ENCODE measurements at places on chromosomes 12 and 14.

DNA sequence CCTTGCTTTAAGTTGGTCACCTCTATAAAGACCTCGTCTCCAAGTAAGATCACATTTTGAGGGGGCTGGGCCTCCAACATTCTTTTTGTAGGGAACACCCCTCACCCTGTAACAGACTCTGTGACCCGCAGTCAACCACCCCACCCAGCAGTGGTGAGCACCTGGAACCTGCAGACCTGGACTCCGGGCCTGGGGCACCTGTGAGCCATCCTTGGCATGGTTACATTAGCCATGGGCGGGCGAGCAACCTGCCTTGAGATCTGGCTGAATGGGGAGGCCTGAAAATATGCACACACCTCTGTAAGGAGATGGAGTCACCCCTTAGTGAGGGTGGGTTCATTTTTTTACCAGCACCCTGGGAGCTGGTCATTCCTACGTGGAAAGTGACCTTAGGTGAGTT is 95.3 kb downstream of the RIMBP2 start:
- no peak for DNase-seq

DNA sequence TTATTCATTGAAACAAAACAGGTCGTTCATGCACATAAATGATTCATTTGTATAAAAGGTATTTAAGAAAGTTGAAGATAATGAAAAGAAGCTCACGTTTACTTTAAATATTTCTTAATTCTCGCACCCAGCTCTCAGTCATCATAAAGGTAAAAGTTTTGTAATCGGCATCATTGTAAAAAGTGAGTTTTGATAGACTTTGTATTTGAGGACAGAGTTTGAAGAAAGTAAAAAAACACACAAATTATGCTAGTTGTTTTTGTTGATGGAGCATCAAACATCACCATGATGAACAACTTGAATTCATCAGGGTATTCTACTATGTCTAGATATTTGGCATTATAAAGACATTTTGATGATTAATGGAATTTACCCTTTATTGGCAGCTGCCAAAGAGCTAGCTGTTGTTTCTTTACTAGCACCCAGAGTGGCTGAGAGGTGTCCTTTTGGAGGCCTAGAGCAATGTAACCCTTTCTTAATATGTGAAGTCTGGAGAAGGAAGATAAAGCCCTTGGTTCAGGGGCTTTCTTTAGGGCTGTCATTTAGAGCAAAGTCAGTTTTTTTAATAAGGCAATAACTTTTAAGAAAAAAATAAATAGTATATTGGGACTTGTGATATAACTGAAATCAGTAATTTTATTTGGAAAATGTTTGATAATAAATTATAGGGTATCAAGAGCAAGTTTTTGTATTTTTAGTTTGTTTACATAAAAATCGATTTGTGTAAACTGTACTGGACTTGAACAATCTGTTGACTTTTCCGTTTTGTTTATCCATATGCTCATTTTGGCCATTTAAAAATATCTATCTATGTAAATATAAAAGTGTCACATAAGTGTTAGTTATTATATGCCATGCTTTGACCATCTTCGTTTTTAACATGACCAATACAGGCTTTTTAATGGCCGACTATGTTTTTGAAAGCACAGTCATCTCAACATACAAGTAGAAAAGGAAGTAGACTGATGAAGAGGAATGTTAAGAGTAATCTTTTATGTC is 7.4 kb downstream of the GLRX5 start:
- DNase-seq, result no peak

DNA sequence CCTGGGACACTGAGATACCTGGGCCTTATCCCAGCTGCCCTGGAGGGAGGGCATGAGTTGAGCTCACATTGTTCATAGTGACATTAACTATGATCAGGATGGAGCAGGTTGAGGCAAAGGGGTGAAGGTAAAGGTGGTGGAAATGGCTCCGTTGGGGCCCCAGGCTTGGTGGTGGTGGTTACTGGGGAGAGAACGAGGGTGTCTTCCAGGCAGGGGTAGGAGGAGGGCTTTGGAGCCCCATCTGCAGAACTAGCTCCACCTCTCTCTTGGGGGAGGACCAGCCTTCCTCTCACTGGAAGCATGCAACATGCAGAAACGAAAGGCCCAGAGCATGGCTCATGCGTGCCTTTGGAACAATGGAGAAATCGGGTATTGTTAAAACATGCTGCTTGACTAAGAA is 217.0 kb downstream of the SLC41A2 start:
- no peak for DNase-seq

DNA sequence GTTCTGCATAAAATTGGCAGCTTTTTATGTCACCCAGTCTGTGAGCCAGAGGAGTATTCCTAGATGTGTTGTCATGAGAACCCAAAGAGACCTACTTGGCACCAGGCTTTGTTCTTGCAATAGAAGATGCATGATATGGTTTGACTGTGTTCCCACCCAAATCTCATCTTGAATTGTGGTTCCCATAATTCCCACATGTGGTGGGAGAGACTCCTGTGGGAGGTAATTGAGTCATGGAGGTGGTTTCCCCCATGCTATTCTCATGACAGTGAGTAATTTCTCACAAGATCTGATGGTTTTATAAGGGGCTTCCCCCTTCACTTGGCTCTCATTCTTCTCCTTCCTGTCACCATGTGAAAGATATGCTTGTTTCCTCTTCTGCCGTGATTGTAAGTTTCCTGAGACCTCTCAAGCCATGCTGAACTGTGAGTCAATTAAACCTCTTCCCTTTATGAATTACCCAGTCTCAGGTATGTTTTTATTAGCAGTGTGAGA is 572.0 kb upstream of the ATP2B1 start:
- DNase-seq, result no peak

DNA sequence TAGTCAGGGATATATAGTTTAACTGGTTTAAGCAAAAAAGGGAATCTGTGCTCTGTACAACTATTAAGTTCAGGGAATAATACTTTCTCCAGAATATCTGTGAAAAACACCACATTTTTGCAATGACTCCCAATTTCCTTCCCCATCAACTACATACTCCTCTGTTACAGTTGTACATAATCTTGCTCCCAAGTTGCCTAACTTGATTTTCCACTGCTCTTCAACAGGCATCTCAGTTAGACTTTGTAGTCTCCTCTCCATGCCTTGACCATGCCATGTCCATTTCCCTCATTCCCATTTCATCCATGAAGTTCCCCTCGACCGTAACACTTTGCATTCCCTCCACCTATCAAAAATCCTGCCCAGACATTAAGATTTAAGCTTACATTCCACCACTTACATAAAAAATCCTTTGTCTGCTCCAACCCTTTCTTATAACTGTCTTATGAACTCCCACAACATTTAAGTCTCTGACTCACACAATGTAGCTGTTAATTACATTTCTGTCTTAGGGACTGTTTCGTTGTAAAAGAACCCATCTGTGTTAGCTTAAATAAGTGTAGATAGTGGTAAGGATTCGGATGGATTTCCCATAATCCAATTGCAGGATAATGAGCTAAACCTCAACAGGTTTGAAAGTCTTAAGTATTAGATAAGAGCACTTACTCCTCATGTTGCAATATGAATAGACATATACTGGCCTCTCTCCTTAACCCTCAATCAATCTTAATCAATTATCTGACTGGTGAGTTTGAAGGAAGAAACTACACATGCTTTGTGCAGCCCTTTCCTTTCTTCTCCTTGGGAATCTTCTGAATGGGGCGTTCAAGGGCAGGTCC is 156.5 kb downstream of the PAWR start:
- no peak for DNase-seq

DNA sequence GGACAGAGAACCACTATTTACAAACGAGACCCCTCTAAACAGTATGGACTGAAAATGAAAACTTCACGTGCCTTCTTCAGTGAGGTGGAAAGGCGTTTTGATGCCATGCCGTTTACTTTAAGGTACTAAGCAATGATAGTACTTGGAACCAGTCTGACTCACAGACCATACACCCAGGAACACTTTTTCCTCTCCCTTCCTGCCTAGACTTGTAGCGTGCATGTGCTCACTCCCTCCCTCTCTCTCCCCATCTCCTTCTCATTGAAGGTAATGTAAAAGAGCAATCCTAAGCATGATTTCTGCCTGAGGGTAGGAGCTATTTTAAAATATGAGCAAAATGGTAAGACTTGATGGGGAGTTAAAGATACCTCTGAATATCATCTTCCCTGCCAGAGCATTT is 5.9 kb upstream of the RPL41 start:
- no peak for DNase-seq

- no peak for DNase-seq
Measured at GRCh38 chr14:54453252-54453651, 12.1 kb upstream of the CNIH1 start.

- DNase-seq, result no peak
Measured at GRCh38 chr12:71704920-71705319, 19.0 kb downstream of the TMEM19 start.

DNA sequence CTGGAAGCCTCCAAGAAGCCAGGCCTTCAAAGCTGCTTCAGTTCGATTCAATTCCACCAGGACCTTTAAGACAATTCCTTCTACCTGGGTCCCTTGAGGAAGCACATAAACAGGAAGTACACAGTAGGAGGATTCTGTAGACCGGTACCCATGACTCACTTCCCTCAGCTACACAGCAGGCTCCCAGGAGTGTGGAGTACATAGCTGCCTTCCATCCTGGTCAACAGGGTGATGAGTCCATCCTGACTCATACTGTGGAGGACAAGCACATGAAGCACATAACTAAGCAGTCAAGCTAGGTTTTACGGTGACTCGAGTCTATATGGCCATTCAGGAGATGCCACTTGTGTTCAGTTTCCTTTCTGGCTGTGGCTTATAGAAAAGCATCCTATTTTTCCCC is 197.6 kb upstream of the RBM19 start:
- DNase-seq, result no peak

GRCh38 chr14:46368275-46368674 is 283.3 kb downstream of the RPL10L start:
- no peak for DNase-seq

DNA sequence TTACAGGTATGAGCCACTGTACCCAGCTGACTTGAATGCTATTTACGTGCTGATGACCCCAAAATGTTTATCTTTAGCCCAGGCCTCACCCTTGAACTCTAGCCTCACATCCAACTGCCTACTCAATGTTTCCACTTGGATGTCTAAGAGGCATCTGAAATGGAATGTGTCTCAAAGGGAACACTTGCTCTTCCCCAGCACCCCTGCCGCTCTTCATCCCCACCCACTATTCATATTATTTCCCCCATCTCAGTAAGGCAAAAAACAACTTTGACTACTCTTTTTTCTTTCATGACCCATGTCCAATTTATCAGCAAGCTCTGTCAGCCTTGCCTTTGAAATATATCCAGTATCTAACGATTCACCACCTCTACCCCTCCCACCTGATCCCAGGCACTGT is 204.6 kb downstream of the PAWR start:
- no peak for DNase-seq

GRCh38 chr12:5946388-5946787 is 1.3 kb upstream of the ANO2 start:
- DNase-seq, result no peak

DNA sequence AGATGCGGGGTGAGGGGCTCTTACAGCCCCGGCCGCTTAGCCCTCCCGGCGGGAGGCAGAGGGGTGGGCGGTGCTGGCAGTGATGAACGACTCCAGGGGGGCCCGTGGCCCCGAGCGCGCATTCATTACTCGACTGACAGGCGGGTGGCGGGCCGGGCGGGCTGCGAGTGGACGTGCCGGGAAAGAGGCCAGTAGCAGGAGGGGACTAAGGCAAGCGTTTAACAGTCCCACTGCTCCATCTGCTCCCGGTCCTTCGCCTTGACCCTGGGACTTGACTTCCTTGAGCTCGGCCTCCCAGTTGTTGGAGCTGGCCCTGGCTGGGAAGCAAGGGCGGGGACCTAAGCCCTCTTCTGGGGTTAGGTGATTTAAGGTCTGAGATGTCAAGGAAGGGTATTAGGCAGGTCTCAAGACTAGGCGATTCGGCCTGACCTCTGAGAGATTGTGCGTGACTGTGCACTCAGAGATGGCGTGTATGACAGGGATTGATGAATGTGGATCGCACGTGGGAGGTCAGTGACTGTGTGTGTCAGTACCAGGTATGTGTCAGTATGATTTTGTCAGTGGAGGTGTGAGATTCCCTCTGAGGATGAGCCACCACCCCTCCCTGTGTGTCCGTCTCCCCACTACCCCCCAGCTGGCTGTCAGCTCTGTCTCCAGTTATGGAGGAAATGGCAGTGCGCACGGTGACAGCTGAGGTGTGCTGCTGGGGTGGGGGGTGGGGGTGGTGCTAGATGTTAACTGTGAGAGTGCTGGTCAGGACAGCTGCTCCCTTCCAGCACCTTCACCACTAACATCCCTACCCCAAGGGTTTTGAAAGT is 3.6 kb upstream of the DNAJC22 start:
- no peak for DNase-seq

GRCh38 chr12:22709292-22709691 is 84.3 kb downstream of the ETNK1 start:
- DNase-seq, result no peak

DNA sequence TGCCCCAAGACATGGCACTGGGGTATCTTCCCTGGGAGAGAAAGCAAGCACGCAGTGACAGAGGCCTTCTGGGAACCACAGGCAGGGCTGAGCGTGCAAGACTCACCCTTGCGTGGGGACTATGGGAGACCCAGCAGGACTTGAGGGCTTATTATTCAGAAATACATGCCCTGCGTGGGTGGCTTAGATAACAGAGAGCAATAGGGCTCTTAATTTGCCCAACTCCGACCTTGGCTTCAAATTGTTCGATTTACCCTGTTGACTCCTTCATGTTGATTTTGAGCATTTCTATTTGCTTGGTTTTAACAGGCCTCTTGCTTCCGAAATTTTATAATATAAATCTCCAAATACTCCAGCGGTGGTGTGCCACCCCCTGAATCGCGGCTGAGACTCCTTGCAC is 5.1 kb upstream of the SERPINA1 start:
- no peak for DNase-seq

- no peak for DNase-seq
Measured at GRCh38 chr14:44309331-44309730, 197.8 kb downstream of the FSCB start.

Measured in substantia nigra (tissue), 51 donors.